Adipocyte (in vitro differentiated cells): ENCODE measurements at places on chromosomes 7 and 10.
A peak's percentile ranks its signal among the peaks of the same experiment; 100 is the strongest.

DNA sequence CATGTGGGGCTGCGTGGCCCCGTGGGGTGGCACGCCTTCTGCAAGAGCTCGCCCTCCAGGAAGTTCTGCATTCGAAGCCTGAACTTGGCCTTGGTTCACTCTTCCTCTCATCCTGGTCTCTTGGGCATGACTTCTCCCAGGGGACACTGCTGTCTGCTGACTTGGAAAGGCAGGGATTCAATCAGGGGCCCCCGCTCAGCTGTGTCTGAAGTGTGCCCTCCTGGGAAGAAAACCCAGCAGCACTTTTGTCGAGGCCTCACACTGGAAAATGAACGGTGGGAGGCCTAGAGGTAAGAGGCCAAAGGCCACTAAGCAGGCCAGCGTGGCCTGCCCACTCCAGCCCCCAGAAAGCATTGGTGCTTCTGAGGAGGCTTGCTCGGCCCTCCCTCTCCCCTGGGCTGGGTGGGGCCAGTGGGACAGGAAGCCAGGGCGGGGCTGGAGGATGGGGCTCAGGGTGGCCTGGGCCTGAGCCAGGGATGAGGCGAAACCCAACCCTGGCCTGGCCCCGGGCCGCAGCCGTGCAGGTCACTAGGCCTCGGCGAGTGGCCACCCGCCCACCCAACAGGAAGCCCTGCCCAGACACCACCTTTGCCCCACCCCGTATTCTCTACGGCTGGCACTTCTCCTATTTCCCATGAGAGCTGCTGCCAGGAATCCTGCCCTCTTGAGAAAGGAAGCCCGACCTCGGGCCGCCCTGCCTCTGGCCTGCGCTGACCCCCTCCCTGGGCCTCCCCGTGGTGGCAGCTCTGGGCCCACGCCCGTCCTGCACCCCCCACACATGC is 81.1 kb downstream of the ZMIZ1 start:
- peak; percentile 62 for DNase-seq

DNA sequence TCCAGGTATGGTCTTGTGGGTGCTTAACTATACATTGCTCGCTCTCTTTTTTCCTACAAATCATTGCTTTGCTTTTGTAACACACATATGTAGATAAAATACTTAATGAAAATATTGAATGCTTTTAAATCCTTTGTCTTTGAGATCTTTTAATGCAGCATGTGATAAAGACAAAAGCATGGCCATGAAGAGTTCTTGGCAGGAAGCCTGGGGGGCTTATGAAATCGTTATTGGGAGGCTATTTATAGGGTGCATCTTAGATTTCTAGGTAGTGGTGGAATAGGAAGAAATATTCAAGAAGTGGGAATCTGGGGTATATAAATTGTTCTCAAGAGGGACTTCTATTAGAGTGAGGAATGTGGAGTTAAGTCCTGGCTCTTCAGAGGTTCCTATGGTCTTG is 21.9 kb downstream of the UBE2D1 start:
- no peak for DNase-seq

DNA sequence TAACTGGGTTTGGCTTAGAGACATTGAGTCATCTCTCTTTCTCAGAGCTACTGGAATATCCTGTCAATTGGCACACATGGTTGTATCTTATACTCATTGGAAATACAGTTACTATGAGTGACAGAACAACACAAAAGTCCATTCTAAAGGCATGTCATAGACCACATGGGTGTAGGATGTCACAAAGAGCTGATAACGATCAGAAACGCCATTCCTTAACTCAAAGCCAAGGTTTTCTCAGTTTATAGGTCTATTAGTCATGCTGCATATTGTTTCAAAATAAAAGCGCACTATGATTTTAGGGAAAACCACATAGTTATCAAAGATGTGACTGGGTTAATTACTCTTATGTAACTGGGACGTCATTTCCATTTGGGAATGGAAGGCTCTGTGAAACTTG is 147.2 kb upstream of the FAM171A1 start:
- DNase-seq = peak; percentile 43

- DNase-seq = no peak
Measured at GRCh38 chr10:3978761-3979160, 193.8 kb upstream of the KLF6 start.

GRCh38 chr7:131284702-131285419 is 42.8 kb upstream of the MKLN1 start:
- peak; percentile 39 for DNase-seq

DNA sequence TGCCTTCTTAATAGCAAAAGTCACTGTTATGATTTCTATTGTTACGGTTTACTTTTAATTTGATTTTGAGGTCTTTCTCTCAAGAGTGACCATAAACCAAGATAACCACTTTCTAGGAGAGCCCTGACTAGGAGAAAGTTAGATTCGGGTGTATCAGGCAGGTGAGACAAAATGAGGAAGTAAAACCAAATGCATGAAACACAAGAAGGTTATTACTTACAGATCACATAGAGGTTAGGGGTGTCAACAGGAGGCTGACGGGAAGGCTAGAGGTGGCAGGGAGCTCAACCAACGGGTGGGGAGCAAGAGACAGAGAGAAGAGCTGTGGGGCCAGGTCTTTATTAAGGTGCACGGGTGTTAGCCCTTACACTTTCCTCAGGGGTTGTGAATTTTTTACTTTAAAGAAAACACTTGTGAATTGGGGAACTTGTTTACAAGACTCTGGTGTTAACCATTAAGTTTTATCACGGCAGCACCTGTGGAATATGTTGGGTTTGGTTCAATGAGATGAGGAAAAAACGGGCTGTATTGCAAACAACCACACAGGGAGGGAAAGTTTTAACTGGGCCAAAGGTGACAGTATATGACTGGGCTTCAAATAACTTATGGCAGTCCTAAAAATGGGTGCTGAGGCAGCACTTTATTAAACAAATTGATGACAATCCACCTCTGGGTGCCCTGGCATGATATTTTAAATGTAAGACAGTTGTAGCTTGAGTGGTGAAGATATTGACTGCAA is 154.9 kb downstream of the SDHAF3 start:
- no peak for DNase-seq

DNA sequence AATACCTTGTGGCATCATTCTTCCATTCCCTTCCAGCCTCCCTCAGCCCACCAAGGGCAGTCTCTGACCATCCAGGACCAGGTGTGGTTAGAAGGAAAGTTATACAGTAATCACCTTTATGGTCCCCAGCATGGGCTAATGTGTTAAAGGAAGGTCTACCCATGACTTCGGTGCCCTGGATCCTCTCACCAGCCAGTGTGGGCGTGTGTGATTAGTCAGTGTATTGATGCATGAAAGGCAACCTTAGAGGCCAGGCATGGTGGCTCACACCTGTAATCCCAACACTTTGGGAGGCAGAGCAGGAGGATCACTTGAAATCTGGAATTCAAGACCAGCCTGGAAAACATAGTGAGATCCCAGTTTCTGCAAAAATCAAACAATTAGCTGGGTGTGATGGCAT is 88.9 kb downstream of the APBB1IP start:
- no peak for DNase-seq

- DNase-seq = no peak
Measured at GRCh38 chr7:16813232-16813616, 8.4 kb upstream of the AGR2 start.

DNA sequence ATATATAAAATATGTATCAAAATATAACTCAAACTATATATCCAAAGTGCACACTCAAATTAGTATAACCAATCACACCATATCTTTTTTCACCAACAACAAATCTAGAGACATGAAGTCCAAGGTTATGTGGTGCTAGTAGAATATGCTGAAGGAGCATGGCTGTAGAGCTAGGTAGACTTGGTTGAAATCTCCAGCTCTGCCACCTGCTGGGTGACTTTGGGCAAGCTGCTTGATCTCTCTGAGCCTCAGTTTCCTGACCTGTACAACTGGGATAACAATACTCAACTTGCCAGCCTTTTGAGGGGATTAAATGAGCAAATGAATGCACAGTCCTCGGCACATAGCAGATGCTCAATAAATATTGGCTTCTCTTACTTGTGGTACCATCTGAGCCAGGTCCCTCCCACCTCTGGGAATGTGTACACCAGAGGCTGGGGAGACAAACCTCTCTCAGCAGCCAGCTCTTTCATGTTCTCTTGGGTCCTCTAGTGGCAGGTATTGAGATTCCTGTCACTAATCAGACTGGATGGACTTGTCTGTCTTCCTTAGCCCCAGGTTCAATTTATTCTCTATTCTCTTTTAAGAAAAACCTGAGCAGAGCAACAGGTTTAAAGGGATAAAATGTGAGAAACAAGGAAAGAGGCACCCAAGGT is 94.3 kb upstream of the PDE1C start:
- DNase-seq = peak; percentile 84

- no peak for DNase-seq
Measured at GRCh38 chr10:132158122-132158741, 28.5 kb upstream of the DPYSL4 start.
